Activated naive CD4-positive, alpha-beta T cell treated with anti-CD3 and anti-CD28 coated beads for 36 hours (primary cell): ENCODE measurements at places on chromosomes 2 and 18.
A peak's percentile ranks its signal among the peaks of the same experiment; 100 is the strongest.

GRCh38 chr2:162175714-162176113 lies 23.7 kb upstream of the GCG start:
- no peak for DNase-seq
- peaks cover 13% of the 10 kb centered on the region for H3K27me3 ChIP-seq
- H3K4me3 ChIP-seq: no peak overlapping the region

DNA sequence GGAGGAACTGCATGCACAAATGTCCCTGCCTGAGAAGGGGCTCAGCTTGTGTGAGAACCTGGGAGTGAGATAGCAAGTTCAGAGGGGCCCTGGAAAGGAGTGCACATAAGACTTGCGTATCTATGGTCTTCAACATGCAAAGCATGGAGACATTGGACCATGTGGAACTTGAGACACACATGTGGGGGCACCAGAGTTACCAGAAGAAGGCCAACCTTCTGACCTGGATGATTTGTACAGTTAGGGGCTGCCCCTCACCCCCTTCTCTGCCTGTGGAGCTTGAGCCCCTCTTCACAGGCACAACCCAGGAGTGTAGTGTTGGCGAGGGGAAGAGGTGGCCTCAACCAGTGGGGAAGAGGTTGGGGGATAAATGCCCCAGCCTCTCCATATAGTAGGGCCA lies 165.0 kb upstream of the ARL4C start:
- no peak for DNase-seq
- H3K36me3 ChIP-seq: no peaks in the 10 kb centered on the region
- no peak overlapping the region for H3K27ac ChIP-seq
- no peaks in the 10 kb centered on the region for H3K4me1 ChIP-seq
- no peak overlapping the region for H3K4me3 ChIP-seq
- H3K27me3 ChIP-seq: peaks cover 6% of the 10 kb centered on the region

GRCh38 chr2:55099878-55100820 lies 49.9 kb upstream of the RTN4 start:
- no peak for DNase-seq
- H3K27me3 ChIP-seq: no peaks in the 10 kb centered on the region
- no peaks in the 10 kb centered on the region for H3K36me3 ChIP-seq
- peak overlapping the region; percentile 79 for H3K27ac ChIP-seq
- peaks cover 16% of the 10 kb centered on the region for H3K4me1 ChIP-seq
- H3K4me3 ChIP-seq: no peak overlapping the region

GRCh38 chr18:13587937-13588336 lies 138.4 kb downstream of the FAM210A start:
- no peaks in the 10 kb centered on the region for H3K27me3 ChIP-seq
- H3K27ac ChIP-seq: no peak overlapping the region
- DNase-seq: no peak
- H3K4me3 ChIP-seq: no peak overlapping the region

DNA sequence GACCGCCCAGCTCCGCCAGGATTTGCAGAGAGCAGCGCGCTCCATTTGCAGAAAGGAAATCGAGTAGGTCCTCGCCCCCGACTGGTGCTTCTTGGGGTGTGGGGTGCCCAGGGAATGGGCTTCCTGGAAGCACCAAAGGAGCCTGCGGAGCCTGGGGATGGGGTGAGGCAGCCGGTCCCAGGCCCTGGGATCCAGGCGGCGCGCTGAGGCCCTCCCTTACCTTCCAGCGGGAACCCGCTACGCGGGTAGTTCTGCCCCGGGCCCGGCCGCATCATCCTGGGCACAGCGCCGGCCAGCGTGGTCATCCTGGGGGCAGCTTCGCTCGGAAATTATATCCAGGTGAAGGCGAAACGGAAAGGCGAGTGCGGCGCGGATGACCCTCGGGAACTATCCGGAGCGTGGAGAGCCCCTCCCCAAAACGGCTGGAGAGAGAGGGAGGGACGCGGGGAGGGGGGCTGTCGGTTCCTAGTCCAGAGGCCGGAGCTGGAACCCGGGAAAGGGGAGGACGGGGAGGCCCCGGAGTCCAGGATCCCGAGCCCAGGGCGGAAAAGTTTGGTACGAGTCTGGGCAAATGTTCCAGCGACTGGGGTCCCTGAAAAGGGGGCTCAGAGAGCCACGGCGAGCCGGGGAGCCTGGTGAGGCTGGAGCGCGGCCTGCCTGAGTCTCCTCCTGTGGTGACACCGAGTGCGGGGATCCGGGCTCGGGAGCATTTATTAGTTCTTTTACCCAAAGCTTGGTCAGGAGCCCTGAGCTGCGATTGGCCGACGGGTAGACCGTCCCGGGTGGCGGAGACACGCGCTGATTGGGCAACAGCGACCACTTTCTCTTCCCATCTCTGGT lies at the start of gene PAX3:
Gene PAX3, minus strand, starts transcription at position 688 of the 840 bp plus-strand sequence. Its CDS starts 383 bp downstream, at position 305.
- H3K4me1 ChIP-seq: peaks cover 37% of the 10 kb centered on the region
- no peak within 1 kb of the TSS for H3K27ac ChIP-seq
- no peak for DNase-seq
- peaks cover 4% of the 10 kb centered on the region for H3K36me3 ChIP-seq

DNA sequence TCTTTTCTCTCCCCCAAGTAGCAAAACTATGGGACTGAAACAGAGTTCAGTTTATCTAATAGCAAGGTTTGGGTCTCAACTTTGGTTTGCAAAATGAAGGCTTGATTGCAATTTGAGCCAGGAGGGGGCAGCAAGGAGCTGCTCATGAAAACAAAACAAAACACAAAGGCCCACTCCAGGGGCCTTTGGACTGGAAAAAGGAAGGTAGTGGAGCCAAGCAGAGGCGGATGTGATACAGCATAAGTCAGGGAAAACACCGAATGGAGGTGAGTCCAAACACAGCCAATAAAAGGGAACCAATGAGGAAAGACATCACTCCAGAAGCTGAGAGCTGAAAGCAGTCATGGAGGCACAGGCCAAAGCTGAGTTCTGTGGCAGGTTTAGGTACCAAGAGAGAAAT lies 799.7 kb upstream of the ACVR2A start:
- H3K4me3 ChIP-seq: no peak overlapping the region
- DNase-seq: peak; percentile 67
- no peaks in the 10 kb centered on the region for H3K27me3 ChIP-seq
- peaks cover 4% of the 10 kb centered on the region for H3K4me1 ChIP-seq
- no peak overlapping the region for H3K27ac ChIP-seq
- no peaks in the 10 kb centered on the region for H3K36me3 ChIP-seq

DNA sequence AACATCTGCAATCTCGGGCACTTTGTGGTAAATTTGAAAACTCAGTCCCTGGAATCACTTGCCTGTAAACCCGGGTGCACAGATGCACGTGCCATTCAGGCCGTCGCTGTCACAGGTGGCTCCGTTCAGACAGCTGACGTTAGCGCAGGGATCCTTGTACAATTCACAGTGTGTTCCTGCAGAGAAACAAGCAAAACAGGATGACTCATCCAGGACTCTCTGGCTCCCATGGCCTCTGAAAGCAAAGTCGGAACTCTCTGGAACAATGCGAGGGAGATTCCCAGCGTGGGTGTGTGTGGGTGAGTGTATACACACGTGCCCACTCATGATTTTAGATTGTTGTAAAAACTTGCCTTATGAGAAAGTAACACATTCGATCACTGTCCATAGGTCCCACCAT lies 136.1 kb upstream of the PID1 start:
- H3K27ac ChIP-seq: no peak overlapping the region
- H3K27me3 ChIP-seq: no peaks in the 10 kb centered on the region
- H3K36me3 ChIP-seq: no peaks in the 10 kb centered on the region
- H3K4me1 ChIP-seq: no peaks in the 10 kb centered on the region
- no peak overlapping the region for H3K4me3 ChIP-seq

- H3K4me3 ChIP-seq: no peak overlapping the region
- DNase-seq: no peak
- H3K27ac ChIP-seq: no peak overlapping the region
- H3K4me1 ChIP-seq: no peaks in the 10 kb centered on the region
- H3K27me3 ChIP-seq: no peaks in the 10 kb centered on the region
Observed at GRCh38 chr2:124261456-124261855, 236.4 kb downstream of the CNTNAP5 start.

- peaks cover 21% of the 10 kb centered on the region for H3K4me1 ChIP-seq
- H3K4me3 ChIP-seq: peak overlapping the region; percentile 85
- H3K36me3 ChIP-seq: no peaks in the 10 kb centered on the region
- H3K27me3 ChIP-seq: no peaks in the 10 kb centered on the region
Observed at GRCh38 chr2:100416397-100416934, 1.0 kb downstream of the CHST10 start.

DNA sequence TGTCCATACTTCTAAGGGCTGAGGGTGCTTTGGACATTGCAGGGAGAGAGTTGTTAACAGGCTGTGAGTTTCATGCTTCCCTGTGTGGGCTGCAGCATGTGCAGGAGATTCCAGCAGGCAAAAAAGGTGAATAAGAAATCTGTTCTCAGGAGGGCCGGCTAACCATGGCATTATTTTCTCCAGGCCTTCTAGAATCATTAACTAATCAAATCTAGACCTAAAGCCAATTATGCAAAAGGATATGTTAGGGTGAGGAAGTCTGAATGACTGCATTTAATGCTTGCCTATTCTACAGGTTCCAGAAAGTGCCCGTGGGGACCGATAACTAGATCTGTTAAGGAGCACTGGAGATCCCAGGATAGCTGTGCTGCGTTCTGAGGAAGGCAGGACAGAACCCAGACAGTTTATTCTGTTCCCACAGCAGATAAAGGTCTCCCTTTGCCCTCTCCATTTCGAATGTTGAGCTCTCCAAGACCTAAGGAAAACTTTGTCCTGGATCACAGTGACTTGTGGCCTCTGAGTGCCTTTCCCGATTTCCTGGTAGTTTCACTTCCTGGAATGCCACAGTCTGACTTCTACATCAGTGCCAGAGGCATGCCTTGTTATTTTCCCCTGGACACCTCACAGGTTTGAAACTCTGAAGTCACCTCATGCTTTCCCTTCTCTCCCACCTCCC lies 50.0 kb upstream of the ZFP36L2 start:
- H3K27ac ChIP-seq: no peak overlapping the region
- no peak for DNase-seq
- H3K4me1 ChIP-seq: peaks cover 2% of the 10 kb centered on the region
- no peak overlapping the region for H3K4me3 ChIP-seq
- H3K36me3 ChIP-seq: peaks cover 21% of the 10 kb centered on the region

- DNase-seq: no peak
- no peaks in the 10 kb centered on the region for H3K36me3 ChIP-seq
- H3K4me1 ChIP-seq: no peaks in the 10 kb centered on the region
- no peak overlapping the region for H3K27ac ChIP-seq
- no peaks in the 10 kb centered on the region for H3K27me3 ChIP-seq
- no peak overlapping the region for H3K4me3 ChIP-seq
Observed at GRCh38 chr2:136901732-136902131, 136.4 kb downstream of the THSD7B start.

DNA sequence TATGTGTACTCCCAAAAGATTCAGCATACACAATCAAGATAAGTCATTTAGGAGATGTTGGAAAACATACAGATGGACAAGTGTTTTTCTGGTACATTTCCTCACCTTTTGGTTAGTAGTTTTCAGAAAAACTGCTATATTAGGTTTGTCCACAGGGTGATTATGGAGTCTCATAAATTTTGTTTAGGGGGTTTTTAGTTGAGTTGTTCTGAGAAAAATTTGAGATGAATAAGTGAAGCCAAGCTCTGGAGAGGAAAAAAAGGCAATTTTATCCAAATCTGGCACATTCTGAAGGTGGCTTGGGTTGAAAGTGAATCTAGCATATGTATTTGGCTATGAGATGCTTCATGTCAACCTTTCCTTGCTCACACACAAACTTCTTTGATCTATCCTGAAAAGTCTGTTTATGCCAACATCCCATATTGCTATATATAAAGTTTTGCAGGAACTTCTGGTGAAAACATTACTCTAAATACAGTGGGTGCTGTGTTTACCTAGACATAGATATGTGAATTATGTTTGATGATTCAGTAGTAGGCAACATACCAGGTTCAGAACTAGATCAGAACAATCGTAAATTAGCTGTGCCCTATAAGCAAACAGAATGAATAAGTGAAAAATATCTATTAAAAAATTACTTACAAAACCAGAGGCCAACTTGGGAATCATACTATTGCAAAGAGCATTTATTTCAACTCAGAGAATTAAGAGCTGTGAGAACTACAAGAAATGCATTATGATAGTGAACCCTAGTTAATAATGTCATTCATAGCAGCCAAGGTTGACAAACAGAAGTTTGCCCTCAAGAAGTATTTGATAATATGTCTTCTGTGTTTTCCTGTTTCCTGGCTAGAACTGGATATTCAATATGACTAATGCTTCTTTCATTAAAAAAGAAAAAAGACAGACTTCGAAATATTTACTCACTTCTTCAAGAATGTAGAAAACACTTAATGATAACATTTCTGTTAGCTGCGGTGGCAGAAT lies 552.0 kb downstream of the IRS1 start:
- H3K4me1 ChIP-seq: no peaks in the 10 kb centered on the region
- no peak overlapping the region for H3K27ac ChIP-seq
- no peak overlapping the region for H3K4me3 ChIP-seq
- peaks cover 10% of the 10 kb centered on the region for H3K27me3 ChIP-seq

DNA sequence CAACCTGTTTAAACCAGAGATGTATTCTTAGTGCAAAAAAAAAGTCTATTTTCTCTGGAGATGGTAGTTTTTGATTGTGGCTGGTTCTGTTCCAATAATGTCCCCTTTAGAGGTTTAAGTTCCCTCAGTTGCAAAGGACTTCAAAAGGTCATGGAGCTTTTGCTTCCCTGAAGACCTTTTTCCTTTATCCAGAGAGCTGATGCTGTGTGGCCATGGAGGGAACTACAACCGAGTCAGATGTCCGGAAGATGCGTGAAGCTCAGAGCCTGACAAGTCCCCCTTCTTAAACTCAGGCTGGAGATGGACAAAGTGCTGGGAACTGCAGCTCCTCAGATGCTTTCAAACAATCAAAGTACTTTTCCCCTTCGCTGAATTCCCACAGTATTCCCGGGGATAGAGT lies 176.1 kb downstream of the TMEM18 start:
- no peak overlapping the region for H3K27ac ChIP-seq
- H3K4me1 ChIP-seq: no peaks in the 10 kb centered on the region
- no peaks in the 10 kb centered on the region for H3K36me3 ChIP-seq

DNA sequence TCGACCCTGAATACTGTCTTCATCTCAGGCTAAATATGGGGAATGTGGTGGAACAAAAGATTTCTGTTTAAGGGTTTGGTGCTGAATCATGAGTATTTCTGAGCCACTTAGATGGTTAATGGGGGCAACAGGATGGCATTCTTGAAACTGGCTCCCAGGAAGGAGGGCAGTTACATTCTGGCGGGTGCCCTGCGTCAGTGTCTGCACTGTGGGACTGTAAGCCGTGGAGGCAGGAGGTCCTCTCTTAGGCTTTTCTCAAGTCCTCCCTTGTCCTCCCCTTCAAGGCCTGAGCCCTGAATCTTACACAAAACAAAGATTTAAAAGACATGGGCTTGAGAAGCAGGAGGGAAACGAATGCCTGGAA lies 45.7 kb downstream of the PSD4 start:
- no peaks in the 10 kb centered on the region for H3K36me3 ChIP-seq
- peaks cover 15% of the 10 kb centered on the region for H3K4me1 ChIP-seq
- no peak for DNase-seq
- no peak overlapping the region for H3K27ac ChIP-seq
- no peak overlapping the region for H3K4me3 ChIP-seq

GRCh38 chr2:238067939-238068338 lies 7.1 kb downstream of the SCLY start:
- H3K4me1 ChIP-seq: peaks cover 65% of the 10 kb centered on the region
- no peaks in the 10 kb centered on the region for H3K27me3 ChIP-seq
- H3K27ac ChIP-seq: peak overlapping the region; percentile 61
- no peak overlapping the region for H3K4me3 ChIP-seq

GRCh38 chr2:164933671-164934189 lies 21.6 kb downstream of the SLC38A11 start:
- H3K4me1 ChIP-seq: no peaks in the 10 kb centered on the region
- peaks cover 2% of the 10 kb centered on the region for H3K27me3 ChIP-seq
- no peak overlapping the region for H3K27ac ChIP-seq
- DNase-seq: no peak
- no peaks in the 10 kb centered on the region for H3K36me3 ChIP-seq
